ENCODE measurements at places on chromosomes 6 and 20.
A peak's percentile ranks its signal among the peaks of the same experiment; 100 is the strongest.

- DNase-seq, result peak; percentile 95
Measured at GRCh38 chr6:87723170-87724078, 21.4 kb upstream of the AKIRIN2 start.

GRCh38 chr6:125022391-125022989, 60.3 kb downstream of the RNF217 start:
- no peak for DNase-seq

GRCh38 chr6:335572-335971, 43.3 kb downstream of the DUSP22 start:
- no peak for DNase-seq

GRCh38 chr6:12298995-12299394, 8.8 kb downstream of the EDN1 start:
- DNase-seq, result peak; percentile 23

- no peak for DNase-seq
Measured at GRCh38 chr6:11855743-11856142, 77.1 kb upstream of the ADTRP start.

GRCh38 chr6:117531346-117531745, 48.9 kb downstream of the DCBLD1 start:
- peak; percentile 49 for DNase-seq

- DNase-seq, result peak; percentile 97
Measured at GRCh38 chr6:52595000-52595795, 18.3 kb upstream of the TRAM2 start.

DNA sequence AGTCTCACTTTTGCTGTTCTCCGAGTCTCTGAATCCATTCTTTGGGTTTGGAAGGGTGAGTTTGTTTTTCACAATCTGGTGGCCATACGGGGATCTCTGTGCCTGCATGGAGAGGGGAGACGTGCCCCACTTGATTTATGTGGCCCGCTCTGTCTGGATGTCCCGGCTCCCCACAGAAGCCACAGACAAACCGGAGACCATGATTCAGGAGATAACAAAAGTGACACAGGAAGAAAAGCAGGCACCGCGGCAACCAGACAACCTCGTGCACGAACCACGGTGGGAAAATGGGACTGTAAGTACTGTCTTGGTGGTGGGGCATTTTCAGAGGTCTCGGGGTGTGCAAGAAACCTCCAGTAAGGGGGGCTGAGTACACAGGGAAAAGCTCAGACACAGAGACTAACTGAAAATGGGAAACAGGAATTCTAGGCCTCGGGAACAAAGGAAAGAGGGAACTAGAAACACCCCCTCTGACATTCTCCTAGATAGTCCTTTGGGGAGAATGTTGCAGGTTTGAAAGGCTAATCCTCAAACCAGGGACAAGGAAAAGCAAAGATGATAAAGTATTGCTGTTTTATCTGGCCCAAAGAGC, 22.1 kb upstream of the ZNF318 start:
- DNase-seq, result no peak

GRCh38 chr20:57610261-57610952, 9.8 kb downstream of the ZBP1 start:
- no peak for DNase-seq

DNA sequence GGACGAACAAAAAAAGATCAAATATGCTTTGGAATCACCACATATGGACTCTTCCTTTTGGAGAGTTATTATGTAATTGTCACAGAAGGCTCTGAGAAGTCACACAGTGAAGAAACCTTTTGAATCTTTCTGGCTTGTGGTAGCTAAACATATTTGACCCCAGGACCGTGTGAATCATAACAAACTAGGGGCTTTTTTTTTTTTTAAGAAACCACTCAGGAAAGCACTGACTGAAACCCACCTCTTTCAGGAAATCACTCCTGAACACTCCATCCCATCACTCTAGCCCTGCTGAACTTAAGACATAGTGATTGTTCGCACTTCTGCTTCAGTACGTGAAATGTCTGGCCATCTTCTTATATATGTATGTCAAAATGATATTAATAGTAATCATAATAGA, 495.9 kb upstream of the ARID1B start:
- no peak for DNase-seq

DNA sequence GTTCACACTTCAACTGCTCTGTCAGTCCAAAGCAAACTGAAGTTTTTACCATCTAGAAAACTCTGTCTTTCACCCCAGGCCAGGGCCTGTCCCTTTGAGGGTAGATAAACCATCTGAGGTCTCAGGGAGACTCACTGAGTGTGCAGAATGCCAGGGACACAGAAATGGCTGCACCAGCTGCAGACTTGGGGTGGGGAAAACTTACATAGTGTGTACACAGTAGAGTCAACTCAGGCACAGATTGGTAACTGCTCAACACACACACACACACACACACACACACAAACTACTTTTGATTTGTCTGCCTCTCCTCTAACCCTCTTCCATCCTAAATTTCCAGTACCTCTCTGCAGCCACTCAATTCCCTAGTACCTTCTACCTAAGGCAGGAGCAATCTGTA, 374.9 kb upstream of the JAG1 start:
- DNase-seq, result no peak

DNA sequence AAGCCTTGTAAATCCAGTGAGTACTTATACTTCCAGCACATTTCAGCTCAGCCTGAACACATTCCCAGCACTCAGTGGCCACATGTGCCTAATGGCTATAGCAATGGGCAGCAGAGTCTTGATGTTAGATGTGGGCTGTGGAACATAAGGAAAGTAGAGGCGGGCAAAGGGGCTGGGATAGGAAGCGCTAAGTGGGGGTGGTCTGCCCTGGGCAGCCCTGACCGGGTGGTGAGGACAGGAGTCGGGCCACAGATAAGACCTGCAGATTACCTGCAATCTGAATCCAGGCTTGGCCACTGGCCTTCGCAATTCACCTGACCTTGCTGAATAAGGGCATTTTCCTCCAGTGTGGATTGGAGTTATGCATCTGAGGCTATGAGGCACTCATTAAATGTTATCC, 11.1 kb upstream of the HMGA1 start:
- DNase-seq, result no peak

Data from cardiac fibroblast (primary cell).